ENCODE measurements at places on chromosomes 13 and 19.

- DNase-seq, result no peak
Observed at GRCh38 chr19:37989855-37990254, 82.8 kb downstream of the SIPA1L3 start.

GRCh38 chr19:16896146-16897028 lies 7.6 kb downstream of the F2RL3 start:
- no peak for DNase-seq

GRCh38 chr13:97133955-97134354 lies 88.2 kb upstream of the MBNL2 start:
- peak; percentile 39 for DNase-seq

DNA sequence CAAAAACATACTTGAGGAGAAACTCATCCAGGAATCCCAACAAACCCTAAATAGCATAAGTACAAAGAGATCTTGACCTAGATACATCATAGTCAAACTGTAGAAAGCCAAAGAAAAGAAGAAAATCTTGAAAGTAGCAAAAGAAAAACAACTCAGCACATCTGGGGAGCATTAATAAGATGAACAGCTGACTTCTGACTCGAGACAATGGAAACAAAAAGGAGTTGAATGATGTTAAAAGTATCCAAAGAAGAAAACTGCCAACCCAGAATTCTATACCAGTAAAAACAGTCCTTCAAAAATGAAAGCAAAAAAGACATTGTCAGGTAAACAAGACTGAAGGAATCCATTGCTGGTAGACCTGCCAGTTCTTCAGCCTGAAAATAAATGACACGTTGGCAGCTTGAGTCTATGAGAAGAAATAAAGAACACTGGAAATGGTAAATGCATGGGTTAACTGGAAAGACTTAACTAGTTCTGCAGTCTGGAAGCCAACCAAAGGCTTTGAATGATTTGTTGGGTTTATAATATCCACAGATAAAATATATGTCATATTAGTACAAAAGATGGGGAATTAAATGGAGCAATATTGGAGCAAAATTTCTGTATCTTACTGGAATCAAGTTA lies 46.8 kb downstream of the TSSK6 start:
- no peak for DNase-seq

GRCh38 chr13:101291206-101291605 lies 125.1 kb downstream of the NALCN start:
- DNase-seq, result peak; percentile 42

DNA sequence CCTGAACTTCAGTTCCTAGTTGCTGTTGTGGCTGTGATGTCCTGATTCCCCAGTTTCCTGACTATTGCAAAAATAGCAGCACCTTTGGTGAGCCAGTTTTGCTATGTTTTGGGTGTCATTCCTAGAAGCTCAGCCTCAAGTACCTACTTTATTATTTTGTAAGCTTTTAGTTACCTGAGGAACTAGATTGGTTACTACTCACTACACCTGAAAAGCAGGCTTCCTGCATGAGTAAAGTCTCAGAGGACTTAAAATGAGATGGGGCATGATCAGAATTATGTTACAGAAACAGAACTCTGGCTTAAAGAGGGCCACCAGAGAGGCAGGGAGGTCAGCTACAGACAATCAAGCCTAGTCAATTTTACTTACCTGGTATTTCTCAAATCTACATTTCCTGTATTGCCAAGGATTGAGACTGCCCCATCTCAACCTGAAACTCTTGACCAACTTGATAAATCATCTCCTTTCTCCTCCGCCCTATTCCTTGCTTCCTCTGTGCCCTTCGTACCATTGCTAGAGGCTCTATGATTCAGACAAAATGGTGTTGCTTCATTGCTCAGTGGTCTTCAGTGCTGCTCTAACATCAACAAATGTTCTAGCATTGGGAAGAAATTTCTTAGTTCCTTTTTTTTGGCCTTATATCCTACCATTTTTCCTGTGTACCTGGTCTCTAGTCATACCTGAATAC lies 58.9 kb downstream of the RAP2A start:
- DNase-seq, result no peak

- no peak for DNase-seq
Observed at GRCh38 chr13:97544031-97544765, 110.2 kb downstream of the RAP2A start.

- no peak for DNase-seq
Observed at GRCh38 chr13:68976287-68976686, 1131.3 kb upstream of the ATXN8OS start.

- DNase-seq, result peak; percentile 65
Observed at GRCh38 chr13:26202365-26202972, 19.6 kb downstream of the RNF6 start.

DNA sequence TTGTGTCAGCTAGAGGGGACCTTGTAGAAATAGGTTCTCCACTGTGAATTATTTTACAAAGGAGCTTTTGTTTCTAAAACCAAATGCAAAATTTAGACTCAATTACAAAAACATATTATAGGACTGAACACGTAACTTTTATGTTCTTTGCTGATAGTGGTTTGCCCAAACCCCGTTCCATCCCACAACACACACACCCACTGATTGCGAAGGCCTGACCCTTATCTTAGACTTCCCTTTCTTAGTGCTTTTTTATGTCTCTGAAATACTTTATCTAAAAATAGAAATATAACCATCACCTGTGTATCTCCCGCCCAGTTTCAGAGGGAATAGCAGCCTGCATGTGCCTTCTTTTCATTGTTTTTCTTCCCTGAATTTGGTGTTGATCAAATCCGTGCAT lies 13.0 kb downstream of the CCNA1 start:
- no peak for DNase-seq

DNA sequence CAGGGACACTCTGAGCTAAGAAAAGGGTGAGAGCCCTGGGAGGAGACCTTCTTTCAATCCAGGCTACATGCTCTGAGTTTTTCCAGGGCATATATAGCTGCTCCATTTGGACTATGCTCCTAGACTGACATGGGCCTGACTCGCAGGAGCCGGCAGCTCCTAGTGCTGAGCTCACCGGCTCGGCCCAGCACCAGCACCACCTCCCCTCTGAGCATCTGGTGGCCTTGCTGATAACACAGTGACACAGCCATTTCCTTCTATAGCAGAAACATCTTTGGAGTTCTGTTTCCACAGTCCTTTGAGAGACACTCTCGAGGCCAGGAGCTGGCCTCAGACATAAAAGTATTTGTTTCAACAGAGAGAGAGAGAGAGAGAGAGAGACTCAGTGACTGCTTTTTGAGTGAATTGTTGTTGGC lies 184.9 kb downstream of the TM9SF2 start:
- peak; percentile 95 for DNase-seq

DNA sequence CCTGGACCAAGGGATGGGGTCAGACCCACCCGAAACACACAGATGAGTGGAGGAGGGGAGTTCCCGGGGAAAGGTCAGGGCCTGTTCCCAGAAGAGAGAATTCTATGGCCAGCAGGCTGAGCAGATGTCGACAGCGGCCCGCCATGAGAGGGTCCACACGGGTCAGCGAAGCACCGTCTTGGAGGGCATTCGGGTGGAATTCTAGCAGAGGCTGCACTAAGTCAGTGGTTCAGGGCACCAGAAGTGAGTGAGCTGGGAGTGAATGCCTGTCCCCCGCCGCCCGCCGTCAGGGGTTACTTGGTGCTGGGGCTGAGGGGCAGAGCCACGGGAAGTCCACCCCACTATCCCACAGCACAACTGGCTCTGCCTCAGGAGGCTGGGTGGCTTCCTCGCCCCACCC lies 96.2 kb upstream of the VSTM2B start:
- no peak for DNase-seq

GRCh38 chr13:49220036-49220855 lies at the start of gene MLNR:
MLNR (plus strand) TSS chr13:49220338; CDS start chr13:49220338, 0 bp downstream.
- DNase-seq, result peak; percentile 35
